ENCODE measurements at places on chromosomes 7 and 10. TPM values are rescaled to one million over a fixed set of nuclear protein-coding genes. Genes with fewer than 3 reads are reported as not detected.

The GPAM gene
- 14.9 TPM for total RNA-seq

The SPDYE16 gene
- 0.53 TPM for total RNA-seq

The IDI2 gene
- total RNA-seq: not detected

The DLG5 gene
- 37.4 TPM for total RNA-seq

The GIMAP4 gene
- 24.2 TPM for total RNA-seq

The NUTM2E gene
- 0.76 TPM for total RNA-seq

The CDNF gene
- total RNA-seq: 3.1 TPM

The SUGCT gene
- 15.5 TPM for total RNA-seq

The HSPA12A gene
- total RNA-seq: 26.6 TPM

The SH3PXD2A gene
- total RNA-seq: 37.0 TPM

The ARMC3 gene
- total RNA-seq: 5.5 TPM

The COL26A1 gene
- total RNA-seq: 21.9 TPM

The FRMPD2 gene
- total RNA-seq: 0.76 TPM

The ING3 gene
- 15.9 TPM for total RNA-seq

Measured in metanephros (tissue), 2 donors.